ENCODE measurements at places on chromosomes 5 and 9. TPM values are rescaled to one million over a fixed set of nuclear protein-coding genes. Genes with fewer than 3 reads are reported as not detected.

GRCh38 chr5:20469792-20470191, 481.8 kb upstream of the CDH18 start:
- no peak for DNase-seq

DNA sequence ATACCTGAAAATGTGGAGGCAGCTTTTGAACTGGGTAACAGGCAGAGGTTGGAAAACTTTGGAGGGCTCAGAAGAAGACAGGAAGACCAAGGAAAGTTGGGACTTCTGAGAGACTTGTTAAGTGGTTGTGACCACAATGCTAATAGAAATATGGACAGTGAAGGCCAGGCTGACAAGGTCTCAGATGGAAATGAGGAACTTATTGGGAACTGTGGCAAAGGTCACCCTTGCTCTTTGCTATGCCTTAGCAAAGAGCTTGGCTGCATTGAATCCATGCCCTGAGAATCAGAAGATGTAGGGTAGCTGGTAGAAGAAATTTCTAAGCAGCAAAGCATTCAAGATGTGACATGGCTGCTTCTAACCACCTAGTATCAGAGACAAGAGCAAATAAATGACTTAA, 244.4 kb upstream of the ADRA1B start:
- DNase-seq: no peak

- DNase-seq: no peak
Observed at GRCh38 chr5:64680289-64680688, 10.0 kb upstream of the SHISAL2B start.

DNA sequence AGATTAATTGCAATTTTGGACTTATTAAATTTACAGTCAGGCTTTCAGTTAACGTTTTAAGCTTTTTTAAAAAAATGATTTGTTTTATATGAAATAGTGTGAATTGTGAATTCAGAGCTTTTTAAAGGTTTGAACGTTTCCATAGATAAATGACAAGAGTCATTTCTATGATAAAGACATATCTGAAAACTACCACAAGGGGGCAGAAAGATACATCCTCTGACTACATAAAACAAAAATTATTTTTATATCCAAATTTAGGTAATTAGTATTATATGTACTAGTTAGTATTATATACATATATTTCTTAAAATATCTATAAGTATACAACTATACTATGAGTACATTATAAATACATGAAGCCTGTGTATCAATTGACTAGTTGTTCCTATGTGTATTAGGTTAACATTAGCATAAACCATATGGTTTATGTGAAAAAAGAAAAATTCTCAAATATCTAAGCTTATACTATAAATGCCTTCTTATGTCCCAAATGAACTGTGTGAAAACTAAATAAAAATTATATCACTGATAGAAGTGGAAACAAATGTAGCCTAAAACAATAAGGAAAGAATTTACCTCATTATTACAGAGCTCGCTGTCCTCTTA, 155.2 kb downstream of the MEF2C start:
- DNase-seq: no peak

- DNase-seq: no peak
Observed at GRCh38 chr9:133372144-133372543, 3.7 kb downstream of the SURF4 start.

GRCh38 chr5:111075520-111075919, 4.0 kb downstream of the TSLP start:
- DNase-seq: no peak

GRCh38 chr5:157186309-157187045, 5.8 kb downstream of the ITK start:
- no peak for DNase-seq

- no peak for DNase-seq
Observed at GRCh38 chr5:45779874-45780671, 83.9 kb upstream of the HCN1 start.

DNA sequence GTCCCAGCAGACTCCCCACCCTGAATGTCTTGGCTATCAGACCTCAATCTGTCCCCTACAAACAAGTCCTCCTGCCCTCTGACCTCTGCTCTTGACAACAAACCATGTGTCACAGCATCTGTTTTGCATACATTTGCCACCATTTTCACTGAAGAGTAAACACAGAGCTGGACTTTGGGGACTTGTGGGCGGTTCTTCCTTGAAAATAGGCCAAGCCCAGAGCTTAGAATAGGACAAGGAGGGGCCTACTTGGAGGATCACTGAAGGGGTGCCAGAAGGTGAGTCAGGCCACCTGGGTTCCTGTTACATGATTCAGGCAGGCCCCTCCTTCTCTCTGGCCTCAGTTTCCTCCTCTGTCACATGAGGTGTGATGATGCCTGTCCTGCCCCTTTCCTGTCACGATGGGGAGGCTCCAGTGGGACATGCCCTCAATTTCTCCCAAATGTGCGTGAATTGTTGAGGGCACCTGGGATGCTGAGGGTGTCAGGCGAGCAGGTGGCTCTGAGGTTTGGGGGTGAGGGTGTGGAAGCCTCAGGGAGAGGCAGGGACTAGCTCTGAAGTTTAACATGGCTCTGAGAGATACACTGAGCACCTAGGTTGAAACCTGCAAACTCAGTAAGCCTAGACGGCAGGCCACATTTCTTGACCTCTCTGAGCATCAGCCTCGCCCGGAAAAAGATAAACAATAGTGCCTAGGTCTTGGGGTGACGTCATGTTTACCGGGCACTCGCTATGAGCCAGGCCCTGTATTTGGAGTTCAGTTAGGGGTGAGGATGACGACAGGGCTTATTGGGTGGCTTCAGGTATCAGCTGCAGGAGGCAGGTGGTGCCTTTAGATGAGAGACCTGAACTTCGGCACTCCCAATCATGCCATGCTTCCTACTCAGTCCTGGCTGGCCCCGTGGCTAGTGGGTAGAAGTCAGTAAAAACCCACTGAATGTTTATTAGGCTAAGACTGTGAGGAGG, 107.6 kb upstream of the PITX1 start:
- DNase-seq: no peak

- DNase-seq: no peak
Observed at GRCh38 chr9:111456529-111456928, 27.7 kb downstream of the ECPAS start.

DNA sequence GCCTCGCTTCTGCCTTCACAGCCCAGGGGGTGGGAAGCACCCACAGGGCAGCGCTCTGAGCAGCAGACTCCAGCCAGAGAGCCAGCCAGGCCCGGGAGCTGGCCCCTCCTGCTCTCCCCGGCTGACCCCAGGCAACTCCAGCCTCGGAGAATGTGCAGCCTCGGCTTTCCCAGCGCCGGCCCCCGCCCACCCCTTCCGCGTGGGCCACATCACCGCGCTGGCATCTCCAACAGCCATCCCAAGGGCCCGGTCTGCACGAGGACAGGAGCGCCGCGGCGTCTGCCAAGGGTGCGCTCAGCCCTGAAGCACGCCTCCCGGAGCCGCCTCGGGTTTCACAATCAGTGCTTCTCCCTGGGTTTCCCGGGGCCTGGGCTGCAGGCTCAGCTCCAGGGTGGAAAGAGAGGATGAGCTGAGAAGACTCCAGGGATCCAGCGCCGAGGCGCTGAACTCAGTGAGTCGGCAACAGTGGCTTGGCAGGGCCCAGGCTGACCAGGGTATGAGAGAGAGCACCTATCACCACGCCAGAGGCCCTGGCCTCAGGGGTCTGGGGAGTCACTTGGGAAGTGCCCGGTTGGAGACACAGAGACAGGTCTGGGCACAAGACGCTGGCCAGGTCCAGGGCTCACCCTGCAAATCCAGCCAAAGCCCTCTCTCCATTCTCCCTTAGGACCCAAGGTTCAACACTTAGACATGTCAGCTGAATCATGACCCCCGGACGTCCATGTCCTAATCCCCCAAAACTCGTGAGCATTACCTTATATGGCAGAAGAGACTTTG, 79.6 kb downstream of the ADAMTS2 start:
- DNase-seq: peak; percentile 62

- DNase-seq: no peak
Observed at GRCh38 chr9:79254900-79255650, 316.7 kb upstream of the TLE4 start.

DNA sequence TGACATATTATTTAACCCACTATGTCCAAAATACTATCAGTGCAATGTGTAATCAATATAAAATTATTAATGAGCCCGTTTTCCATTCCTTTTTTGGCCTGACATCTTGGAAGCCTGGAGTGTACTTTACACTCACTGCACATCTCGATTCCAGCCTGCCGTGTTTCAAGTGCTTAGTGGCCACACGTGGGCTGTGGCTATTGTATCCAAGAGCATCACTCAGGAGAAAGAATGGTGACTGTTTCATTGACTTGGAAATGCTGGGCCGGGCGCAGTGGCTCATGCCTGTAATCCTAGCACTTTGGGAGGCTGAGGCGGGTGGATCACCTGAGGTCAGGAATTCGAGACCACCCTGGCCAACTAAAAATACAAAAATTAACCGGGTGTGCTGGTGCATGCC, 54.5 kb downstream of the CFAP77 start:
- DNase-seq: no peak

DNA sequence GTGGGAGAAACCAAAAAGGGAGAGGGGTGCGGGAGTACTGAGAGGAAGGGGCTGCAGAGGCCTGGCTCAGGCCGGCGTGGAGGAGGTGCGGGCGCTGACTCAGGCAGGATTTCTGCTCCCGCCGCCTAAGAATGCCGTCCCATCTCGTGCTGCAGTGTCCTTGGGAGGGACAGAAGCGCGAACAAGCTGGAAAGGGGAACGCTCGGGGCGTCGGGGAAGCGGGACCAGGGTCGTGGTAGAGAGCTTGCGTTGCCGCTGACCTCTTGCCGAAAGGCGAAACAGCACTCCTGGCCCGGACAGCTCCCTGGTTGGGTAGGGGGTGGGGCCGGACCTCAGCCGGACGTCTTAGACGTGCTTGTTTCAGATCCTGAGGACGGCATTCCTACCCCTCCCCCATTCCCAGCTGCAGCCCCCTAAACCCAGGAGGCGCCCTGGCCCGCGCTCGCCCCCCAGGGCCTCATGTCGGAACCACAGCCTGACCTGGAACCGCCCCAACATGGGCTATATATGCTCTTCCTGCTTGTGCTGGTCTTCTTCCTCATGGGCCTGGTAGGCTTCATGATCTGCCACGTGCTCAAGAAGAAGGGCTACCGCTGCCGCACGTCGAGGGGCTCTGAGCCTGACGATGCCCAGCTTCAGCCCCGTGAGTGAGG, 1.1 kb downstream of the RELL2 start:
- DNase-seq: no peak

DNA sequence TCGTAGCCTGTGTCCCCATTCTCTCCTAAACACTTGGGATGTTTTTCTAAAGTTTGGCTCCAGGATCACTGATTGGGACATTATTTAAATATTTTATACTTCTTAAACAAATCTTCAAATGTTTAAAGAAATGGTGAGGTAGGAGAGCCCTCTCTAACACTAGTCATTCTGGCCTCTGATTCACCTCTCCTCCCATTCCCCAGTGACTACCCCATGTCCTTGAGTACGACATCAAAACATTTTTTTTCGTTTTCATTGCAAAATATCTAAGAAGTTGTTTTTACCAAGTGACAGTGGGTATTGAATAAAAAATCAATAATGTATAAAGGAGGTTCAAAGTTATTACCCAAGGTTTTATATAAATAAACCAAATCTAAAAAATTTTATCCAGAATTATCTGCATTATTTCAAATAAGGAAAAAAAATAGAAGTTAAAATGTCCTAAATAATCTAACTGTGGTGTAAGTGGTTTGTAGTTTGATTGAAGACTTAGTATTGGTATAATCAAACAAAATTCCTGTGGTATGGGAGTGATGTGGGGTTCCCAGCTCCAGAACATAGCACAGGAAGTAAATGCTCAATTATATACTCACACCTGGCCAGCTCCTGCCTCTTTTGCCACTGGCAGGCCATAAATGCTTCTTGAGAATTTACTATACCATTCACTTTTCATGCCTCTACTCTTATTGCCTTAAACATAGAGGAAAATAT, 51.1 kb downstream of the MAST4 start:
- DNase-seq: no peak

DNA sequence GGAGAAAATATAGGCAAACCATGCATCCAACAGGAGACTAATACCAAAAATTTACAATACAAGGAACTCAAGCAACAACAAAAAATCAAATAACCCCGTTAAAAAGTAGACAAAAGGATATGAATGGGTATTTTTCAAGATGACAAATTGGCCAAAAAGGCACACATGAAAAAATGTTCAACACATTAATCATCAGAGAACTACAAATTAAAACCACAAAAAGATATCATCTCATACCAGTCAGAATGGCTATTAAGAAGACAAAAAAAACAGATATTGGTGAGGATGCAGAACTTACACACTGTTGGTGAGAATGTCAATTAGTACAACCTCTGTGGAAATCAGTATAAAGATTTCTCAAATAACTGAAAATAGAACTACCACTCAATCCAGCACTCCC, 35.0 kb downstream of the TEX10 start:
- DNase-seq: no peak

Gene PCA3
- total RNA-seq: 0.26 TPM

Gene SMIM33
- total RNA-seq: not detected

Gene PCDHGA9
- 12.5 TPM for total RNA-seq

Gene KIF4B
- total RNA-seq: 0.05 TPM

Gene MCC
- total RNA-seq: 60.7 TPM

Gene ORM2
- total RNA-seq: not detected

Gene KIAA0825
- total RNA-seq: 25.5 TPM

Gene ZBED3
- 4.7 TPM for total RNA-seq

Gene ASPN
- 298 TPM for total RNA-seq

All from urinary bladder (tissue), 4 donors.